ENCODE measurements at places on chromosomes 6 and 20.

DNA sequence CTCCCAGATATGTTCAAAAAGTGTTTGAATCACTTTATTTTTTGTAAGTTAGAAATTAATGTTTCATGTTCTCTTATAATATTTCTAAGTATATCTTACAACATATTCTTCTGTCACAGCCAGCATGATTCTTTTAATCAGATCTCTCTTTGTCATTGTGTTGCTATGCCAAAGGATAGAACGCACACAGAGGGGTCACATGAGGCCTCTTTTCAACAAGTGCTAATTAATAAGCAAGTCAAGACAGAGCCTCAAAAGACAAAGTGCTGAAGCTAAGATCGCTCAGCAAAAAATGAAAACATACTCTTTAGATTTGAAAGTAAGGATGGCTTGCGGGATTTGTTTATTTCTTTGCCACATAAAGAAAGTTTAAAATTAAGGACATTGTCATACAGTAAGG, 508.8 kb upstream of the PTCHD4 start:
- no peak for DNase-seq

- no peak for DNase-seq
Observed at GRCh38 chr6:147806697-147807096, 298.2 kb downstream of the SAMD5 start.

- DNase-seq, result peak; percentile 49
Observed at GRCh38 chr6:154258064-154258757, 98.4 kb downstream of the IPCEF1 start.

- no peak for DNase-seq
Observed at GRCh38 chr6:16505711-16506357, 255.4 kb downstream of the ATXN1 start.

DNA sequence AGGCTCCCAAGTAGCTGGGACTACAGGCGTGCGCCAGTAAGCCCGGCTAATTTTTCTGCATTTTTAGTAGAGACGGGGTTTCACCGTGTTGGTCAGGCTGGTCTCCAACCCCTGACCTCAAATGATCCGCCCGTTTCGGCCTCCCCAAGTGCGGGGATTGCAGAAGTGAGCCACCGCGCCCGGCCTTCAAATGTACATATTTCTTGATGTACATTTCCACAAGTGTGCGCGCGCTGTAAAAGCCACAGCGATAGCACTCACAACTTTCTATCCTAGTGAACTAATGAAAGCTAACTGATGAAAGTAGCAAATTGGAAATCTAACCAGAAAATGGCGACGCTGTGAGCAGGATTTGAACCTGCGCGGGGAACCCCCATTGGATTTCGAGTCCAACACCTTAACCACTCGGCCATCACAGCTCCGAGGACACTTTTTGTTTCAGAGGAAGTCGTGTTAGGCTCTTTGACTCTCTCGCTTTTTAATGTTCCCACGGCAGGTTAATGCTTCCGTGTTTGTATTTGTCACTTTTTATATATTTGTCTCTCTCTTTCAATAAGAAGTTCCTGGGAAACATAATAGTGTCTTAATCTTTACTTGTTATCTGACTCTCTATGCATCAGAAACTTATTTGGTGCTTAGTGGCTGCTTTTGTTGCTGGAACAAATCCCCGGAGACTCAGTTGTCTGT, 199.4 kb upstream of the ZNF184 start:
- peak; percentile 43 for DNase-seq

All from KG1 (cell line).